ENCODE measurements at places on chromosomes 11 and 22.

GRCh38 chr11:11028017-11028692, 170.3 kb upstream of the ZBED5 start:
- peak; percentile 18 for DNase-seq

- no peak for DNase-seq
Observed at GRCh38 chr11:65793625-65794400, 7.0 kb downstream of the OVOL1 start.

- DNase-seq, result peak; percentile 91
Observed at GRCh38 chr11:8011981-8012444, 24.9 kb downstream of the EIF3F start.

DNA sequence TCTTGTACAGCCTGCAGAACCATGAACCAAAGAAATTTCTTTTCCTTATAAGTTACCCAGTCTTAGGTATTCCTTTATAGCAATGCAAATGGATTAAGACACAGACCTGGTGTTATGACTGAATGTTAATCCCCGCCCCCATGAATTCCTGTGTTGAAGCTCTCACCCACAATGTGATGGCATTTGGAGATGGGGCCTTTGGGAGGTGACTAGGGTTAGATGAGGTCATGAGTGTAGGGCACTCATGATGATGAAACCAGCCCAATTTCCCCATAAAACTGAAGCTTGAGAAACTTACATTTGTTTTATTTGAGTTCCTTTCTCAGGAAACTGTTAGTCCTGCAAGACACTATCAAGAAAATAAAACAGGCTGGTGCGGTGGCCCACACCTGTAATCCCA, 115.8 kb upstream of the THY1 start:
- DNase-seq, result no peak

- no peak for DNase-seq
Observed at GRCh38 chr11:8067929-8068575, 13.0 kb upstream of the TUB start.

- no peak for DNase-seq
Observed at GRCh38 chr11:22583963-22584492, 41.6 kb downstream of the FANCF start.

DNA sequence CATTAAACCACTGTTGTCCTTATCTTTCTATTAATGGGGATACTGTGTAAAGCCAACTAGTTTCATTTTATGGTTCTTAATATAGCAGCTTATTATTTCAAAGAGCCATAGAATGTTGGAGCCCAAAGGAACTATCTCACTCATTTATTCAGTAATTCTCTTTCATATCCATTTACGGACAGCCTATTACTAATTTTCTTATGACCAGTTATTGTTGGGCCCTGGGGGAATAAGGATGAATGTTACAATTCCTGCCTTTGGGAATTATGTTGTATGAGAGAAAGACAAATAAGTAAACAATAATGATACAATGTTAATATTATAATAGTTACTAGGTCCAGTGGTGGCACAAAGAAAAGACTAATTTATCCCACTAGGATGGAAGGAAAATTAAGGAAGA, 52.4 kb downstream of the AAMDC start:
- DNase-seq, result no peak

DNA sequence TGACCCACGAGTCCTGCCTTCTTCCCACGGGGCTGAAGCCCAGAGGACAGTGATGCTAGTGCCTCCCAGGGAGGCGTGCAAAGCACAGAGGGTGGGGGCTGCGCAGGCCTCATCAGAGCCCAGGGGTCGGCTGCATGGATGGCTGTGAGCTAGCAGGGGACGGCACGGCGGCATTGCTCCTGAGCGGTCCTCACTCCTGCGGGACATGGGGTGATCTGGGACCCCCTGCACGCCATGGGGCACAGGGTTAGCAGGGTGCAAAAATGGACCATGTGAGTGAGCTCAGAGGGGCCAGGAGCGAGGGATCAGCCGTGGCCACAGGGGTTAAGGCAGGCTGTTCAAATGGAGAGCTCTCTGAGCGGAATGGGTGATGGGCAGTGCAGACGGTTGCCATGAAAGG, 138.3 kb downstream of the SNX19 start:
- DNase-seq, result no peak

GRCh38 chr22:39946503-39947219, 13.5 kb upstream of the TMA7B start:
- DNase-seq, result no peak

DNA sequence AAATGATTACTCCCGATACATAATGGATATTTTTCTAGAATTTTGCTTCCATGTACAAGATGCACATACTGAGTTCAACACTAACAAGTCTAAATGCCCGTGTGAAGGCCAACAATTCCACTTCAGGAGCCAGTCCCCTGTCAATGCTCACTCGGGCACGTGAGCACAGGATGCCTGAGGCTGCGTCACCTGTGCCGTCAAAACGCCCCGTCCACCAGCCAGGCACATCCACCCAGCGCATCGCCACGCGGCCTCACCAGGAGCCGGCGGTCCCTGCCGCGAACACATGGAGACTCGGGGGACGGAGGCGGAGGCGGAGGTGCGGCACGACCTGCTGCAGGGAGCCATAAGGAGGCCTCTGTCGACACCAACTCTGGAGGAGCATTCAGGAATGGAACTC, 9.8 kb downstream of the TOLLIP start:
- DNase-seq, result no peak

DNA sequence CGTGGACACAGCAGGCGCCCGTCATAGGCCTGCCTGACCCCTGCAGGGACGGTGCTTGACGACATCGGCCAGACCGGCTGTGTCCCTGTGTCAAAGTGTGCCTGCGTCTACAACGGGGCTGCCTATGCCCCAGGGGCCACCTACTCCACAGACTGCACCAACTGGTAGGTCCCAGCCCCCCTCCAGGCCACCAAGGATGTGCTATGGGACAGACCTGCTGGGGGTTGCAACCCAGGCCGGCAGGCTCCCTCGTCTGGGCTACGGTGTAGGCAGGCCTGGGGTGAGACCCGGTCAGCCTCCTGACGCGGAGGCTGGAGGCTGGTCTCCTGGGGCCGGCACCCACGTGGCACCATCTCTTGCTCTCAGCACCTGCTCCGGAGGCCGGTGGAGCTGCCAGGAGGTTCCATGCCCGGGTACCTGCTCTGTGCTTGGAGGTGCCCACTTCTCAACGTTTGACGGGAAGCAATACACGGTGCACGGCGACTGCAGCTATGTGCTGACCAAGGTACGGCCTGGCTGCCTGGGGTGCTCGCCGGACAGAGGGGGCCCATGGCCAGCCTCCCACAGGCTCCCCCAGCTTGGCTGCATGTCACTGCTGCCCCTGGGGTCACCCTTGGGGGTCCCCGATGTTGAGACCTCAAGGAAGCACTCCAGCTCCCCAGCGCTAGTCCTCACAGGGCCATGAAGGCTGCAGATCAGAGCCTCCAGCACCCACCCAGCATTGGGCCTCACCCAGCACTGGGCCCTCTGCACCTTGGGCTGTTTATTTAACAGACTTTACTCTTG, 7.7 kb downstream of the MUC5AC start:
- no peak for DNase-seq

GRCh38 chr22:27065279-27065678, 407.9 kb downstream of the MIAT start:
- DNase-seq, result no peak

GRCh38 chr11:44969651-44970252, 19.1 kb upstream of the TP53I11 start:
- DNase-seq, result no peak

DNA sequence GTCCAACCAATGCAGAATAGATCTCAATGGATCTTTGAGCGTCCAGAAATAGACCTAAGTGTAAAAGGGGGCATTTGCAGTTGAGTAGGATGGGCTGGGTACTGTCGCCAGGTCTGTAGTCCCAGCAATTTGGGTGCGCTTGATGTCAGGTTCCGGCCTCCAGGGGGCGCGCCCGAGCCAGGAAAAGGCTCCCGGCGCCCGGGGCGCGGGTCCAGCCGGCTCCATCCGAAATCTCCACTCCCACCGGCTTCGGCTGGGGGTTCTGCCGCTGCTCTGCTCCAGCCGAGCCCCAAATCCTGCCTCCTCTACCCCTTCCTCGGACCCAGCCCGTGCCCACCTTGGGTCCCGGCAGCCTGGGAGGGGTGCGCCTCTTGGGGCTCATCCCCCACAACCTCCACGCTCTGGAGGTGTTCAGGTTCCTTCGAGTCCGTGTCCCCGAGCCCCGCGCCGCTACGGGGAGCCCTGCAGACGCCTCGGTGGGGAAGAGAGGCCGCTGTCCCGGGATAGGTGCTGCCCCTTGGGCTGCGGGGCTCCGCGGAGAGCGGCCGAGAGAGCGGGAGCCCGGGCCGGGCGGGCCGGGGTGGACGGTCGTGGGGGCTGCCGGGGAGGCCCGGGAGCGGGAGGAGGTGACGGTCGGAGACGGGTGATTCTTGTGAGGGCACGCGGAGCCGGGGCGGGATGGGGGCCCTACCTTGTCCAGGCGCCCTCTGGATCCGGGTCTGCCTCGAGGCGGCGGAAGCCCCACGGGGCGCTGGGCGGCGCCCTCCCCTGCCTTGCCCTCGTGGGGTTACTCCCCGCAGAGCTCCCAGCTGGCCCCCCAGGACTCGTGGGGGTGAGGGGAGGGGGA, 13.0 kb upstream of the CYB5R3 start:
- peak; percentile 31 for DNase-seq

- no peak for DNase-seq
Observed at GRCh38 chr22:32600147-32600546, 125.5 kb downstream of the FBXO7 start.

GRCh38 chr11:68584097-68584496, 100.2 kb upstream of the GAL start:
- DNase-seq, result no peak

DNA sequence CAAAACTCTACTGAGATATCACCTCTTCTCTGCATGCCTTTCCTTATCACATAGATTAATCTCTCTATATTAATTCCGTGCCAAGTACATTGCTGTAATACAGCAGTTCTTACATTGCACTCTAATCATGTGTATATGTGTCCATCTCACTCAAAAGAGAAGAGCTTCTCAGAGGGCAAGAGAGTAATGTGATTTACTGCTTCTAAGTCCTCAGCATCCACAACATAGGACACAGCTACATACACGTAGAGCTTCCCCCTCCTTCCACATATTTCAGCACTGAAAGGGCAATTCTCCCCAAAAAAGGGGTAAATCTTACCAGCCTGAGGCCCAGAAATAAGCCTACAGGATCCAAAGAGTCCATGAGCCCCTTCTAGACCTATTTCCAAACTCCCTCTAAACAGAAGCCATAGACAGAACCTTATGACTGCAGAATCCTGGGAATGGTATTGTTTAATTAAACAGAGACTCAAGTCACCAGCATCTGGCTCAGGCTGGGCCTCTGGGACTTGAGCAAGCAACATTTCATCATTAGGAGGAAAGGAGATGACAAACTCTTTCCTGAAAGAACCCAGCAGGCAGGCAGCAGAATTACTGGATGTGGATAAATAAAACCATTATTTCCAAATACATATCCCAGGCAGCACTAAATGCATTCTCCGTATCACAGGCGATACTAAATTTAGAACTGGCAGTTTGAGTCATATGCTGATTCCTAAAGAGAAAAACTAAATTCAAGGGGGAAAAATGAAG, 87.2 kb downstream of the KCNC1 start:
- DNase-seq, result no peak

GRCh38 chr11:33059331-33060007, 20.1 kb downstream of the TCP11L1 start:
- no peak for DNase-seq

DNA sequence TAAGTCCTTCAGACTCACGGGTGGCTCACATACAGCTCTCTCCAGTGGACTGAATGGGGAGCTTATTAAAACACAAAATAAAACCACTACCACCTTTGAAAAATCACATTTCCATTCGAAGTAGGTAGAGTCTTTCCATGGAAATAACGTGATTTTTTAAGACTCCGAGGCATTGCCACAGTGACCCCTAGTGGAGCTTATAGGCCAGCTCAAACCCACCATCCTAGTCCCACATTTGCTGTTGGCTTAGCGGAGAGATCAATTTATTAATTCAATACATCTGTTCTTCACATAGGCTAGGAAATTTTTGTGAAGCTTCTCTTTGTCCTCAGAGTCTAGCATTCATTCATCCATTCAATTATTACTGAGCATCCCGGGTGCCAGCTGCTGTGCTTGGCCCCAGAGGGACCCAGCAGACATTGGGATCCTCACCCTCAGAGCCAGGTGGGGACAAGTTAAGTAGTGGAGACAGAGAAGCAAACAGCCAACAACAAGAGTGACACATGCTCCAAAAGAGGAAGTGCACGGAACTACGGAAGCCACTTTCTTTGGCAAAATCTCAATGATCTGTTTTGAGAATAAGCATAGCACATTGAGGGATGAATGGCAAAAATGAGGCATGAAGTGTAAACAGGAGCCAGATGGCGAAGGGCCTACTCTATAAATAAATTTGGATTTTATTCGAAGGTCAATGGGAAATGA, 10.2 kb upstream of the P4HA3 start:
- DNase-seq, result no peak

GRCh38 chr11:73314117-73314961, 6.3 kb downstream of the ARHGEF17 start:
- peak; percentile 83 for DNase-seq

DNA sequence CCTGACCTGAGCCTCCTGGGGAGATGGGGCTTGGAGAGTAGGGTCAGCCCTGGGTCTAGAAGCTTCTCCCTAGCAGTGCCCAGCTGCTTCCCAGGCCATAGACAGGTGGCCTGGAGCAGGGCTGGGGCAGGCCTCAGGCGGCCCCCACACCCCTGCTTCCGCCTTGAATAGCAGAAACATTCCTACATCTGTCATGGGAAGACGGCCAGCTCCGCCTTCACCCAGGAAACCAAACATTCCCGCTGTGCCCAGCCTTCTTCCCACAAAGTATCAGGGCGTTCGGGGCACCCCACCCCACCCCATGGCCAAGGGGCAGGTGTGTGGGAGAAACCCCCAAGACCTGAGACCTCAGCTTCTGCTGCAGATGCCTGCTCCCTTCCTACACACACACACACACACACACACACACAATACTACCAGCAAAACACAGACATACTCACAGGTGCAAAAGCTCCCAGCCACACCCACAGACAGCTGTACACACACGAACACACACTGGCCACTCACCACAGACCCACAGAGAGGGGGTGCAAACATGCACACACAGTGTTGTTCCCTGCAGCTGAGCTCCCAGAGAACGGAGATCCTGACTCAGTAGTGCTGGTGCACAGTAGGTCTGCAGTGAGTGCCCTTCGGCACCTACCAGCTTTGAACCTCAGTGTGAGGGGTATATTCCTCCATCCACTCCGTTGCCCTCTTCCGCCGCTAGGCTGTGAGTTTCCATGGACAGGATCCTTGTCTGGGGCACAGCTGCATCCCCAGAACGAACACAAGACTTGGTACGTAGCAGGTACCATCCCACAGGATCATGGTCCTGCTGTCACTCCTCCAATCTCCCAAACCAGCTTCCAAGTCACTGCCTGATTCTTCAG, 37.4 kb downstream of the PDGFB start:
- no peak for DNase-seq

DNA sequence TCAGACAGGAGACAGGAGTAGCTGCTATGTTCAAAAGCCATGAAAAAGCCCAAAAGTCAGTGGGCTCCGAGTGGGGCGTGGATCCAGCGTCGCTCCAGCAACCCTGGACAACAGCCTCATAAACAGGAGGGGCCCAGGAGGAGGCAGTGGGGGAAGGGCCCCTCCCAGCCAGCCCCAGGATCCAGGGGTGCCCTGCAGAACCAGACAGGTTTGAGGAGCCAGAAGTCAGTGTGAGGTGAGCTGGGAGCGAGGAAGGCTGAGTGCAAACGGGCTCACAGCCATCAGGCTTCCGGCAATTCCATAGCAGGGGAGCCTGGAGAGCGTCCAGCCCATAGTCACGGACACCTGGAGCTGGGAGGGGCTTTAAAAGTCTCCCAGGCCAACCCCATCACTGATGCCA, 217.7 kb downstream of the MN1 start:
- DNase-seq, result no peak
